ENCODE measurements at places on chromosomes 4 and X.

DNA sequence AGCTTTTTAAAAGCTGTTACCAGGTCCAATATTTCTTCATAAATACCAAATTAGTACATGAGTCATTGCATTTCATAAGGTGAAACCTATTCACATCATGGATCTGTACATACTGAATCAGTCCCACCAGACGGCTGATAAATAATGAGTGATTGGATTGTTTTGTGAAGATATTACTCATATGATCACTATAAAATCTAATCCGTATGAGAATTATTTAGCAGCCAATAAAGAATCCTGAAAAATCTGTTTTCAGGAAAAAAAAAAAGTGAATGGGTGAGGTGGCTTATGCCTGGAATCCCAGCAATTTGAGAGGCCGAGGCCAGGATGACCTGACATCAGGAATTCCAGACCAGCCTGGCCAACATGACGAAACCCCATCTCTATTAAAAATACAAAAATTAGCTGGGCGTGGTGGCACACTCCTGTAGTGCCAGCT is 438.1 kb downstream of the INPP4B start:
- no peak for DNase-seq

- no peak for DNase-seq
These were observed 118.6 kb downstream of the PTTG2 start for GRCh38 chr4:38078590-38079421.

GRCh38 chrX:13009273-13009672 is 34.4 kb downstream of the TMSB4X start:
- no peak for DNase-seq

- no peak for DNase-seq
These were observed 102.4 kb downstream of the SLIT2 start for GRCh38 chr4:20354120-20354519.

GRCh38 chrX:119686087-119686691 is 6.8 kb downstream of the SEPTIN6 start:
- peak; percentile 28 for DNase-seq

- no peak for DNase-seq
These were observed 276.0 kb downstream of the FBXW7 start for GRCh38 chr4:152259866-152260265.

DNA sequence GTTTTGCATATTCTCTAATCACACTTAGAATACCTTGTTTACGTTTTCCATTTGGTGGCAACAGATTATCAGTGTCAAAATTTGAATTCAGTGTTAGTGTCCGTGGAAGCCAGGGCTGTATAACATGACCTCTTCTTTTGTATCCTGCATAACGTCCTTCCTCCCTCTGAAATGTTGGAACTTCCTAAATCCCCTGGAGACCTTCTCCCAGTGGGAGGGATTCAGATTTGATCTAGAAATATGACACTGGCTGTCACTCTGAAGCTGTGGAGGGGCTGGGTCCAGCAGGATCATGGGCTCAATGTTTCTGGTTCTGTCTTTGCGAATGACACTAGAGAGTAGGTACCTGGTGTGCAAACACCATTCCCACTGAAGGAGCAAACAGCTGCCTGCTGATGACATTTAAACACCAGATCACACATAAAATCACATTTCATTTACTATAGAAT is 850 bp upstream of the CXCL3 start:
- no peak for DNase-seq

- no peak for DNase-seq
These were observed 75.6 kb downstream of the ATP10D start for GRCh38 chr4:47560682-47561081.

GRCh38 chr4:1169171-1169671 is 3.2 kb downstream of the SPON2 start:
- DNase-seq = no peak

GRCh38 chrX:30653415-30654131 is at the start of gene GK:
Gene GK (plus strand): TSS chrX:30653423. CDS start chrX:30653538, 115 bp downstream.
- DNase-seq = peak; percentile 21

GRCh38 chrX:2445662-2446623 is 54.8 kb downstream of the DHRSX start:
- no peak for DNase-seq

GRCh38 chr4:5976921-5977320 is 41.3 kb downstream of the C4orf50 start:
- DNase-seq = no peak

DNA sequence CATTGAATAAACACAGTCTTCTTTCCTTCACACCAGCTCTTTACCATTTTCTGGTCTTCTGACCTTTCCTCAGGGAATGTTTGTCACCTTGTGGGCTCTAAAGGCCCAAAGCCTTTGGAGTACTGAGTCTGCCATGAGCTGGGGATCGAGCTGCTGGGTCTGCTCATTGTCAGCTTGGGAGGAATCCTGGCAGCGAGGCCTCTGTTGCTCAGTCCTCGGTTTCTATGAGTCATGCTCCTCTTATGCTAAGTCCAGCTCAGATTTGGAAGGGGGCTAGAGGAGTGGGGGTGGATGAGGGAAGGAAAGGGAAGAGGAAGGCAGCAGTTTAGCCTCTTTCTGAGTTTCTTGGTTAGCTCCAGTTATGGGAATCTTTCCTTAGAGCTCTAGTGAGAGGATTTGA is 31.1 kb downstream of the NHSL2 start:
- no peak for DNase-seq

DNA sequence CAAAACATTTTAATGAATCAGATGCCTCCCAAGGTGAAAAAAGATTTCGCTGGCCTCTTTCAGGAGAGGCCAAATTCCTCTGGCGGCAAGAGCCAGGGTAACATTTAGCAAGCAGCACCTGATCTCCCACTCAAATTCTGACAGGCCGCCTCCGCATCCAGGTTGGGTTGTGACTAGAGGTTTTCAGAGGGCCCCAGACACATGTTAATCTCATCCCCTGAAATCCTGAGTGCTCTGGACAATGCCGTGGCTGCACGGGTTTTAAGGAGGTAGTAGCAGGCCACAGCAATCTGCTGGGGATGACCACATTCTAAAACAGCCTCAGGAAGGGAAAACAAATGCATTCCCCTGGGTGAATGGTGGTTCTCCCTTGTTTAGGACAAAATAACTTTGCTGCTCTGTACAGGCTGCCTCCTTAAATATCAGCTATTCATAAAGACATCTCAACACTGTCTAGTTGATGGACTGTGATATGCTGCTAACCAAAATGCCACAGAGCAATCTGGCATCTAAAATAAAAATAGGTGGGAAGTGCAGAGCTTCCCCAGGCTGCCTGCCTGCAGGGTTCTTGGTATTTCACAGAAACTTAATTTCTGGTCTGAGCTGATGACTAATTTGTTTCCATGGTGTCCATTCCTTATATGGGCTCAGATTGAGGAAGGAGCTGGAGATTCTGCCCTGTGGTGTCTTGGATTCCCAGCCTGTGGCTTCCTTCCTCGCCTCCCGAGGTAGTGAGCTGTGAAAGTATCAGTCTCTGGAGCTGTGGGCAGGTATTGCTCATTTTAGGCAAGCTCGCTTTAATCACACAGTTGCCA is 202.0 kb downstream of the DCLK2 start:
- no peak for DNase-seq

- no peak for DNase-seq
These were observed 38.3 kb upstream of the HGFAC start for GRCh38 chr4:3403348-3403906.

DNA sequence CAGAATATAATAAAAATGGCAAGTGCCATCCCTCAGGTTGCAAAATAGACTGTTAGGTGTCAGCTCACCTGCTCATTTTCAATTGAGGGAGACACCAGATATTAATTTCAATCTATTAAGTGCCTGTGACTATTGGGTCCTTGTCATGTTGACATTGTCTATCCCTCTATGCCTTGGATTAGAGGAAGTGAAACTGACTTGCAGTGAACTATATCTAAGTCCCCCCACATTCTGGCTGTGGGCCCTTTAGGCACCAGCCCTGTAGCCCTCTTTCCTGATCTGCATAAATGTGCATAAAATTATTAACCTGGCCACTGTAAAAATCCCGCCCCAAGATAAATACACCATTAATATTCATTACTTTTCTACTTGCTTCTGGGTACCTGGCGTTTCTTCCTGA is 293.0 kb upstream of the CLNK start:
- DNase-seq = no peak

Measured in stimulated activated naive CD8-positive, alpha-beta T cell treated with anti-CD3 and anti-CD28 coated beads, Interleukin-15, Interleukin-2, amounts not matched to agents 100 U/mL and 50 U/mL, for 24 hours (primary cell).